ENCODE measurements at places on chromosomes 2 and 18.
A peak's percentile ranks its signal among the peaks of the same experiment; 100 is the strongest.

DNA sequence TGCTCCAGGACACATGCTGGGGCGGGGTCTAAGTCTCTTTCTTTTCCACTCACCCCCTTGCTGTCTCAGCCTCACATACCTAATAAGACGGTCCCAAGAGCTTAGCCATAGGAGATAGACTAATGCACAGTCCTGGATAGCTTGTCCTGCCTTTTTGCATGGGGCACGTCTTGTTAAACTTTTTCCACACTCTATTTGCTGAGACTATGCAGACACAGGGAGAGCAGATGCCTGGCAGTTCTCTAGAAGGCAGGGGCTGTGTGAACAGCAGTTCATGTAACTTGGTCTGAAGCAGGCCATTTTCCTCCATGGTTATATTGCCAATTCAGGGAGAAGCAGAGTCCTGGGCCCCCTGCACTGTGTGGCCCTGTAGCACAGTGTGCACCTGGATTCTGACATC is 142.1 kb downstream of the SEPTIN10 start:
- DNase-seq = no peak

DNA sequence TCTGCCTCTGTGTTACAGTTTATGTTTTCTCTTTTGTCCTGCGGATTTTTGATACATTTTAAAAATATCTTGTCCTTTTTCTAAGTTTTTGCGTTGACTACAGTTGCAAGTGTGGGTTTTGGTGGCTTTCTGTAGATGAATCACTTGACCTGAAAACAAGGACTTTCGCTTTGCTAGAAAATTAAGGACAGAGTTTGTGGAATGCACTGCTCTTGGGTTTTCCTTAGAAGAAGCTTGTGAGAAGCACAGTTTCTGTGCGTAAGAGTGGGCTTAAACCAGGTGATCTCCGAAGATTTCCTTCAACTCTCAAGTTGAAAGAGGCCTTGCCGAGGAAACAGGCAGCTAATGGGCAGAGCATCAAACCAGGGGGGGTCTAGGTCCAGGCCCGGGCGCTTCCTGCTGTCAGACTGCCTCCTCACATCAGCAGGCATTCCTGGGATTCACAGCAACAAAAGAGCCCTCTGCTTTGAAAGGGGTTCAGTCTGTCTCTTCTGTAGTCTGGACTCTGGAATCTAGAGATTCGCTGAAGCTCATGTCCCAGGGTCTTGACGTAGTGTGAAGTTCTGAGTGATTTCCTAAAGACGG is 17.3 kb downstream of the NCK2 start:
- DNase-seq = no peak

GRCh38 chr2:196101325-196101991 is 32.8 kb upstream of the DNAH7 start:
- DNase-seq = no peak

- no peak for DNase-seq
These were observed 30.1 kb downstream of the MLPH start for GRCh38 chr2:237517163-237517562.

- DNase-seq = no peak
These were observed 8.1 kb downstream of the CHN1 start for GRCh38 chr2:174997110-174997509.

DNA sequence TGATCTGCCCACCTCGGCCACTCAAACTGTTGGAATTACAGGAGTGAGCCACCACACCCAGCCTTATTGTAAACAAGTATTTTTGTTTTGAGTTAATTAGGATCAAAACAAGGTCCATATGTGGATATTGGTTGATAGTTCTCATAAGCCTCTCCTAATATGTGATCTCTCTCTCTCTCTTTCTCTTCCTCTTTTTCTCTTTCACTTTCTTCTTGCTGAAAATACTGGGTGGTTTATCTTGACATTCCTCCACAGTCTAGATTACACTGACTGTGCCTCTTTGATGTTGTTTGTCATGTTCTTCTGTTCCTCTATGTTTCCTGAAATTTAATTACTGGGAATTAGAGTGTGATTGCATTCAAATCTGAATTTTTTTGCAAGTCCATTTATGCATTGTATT is 547.5 kb upstream of the NRXN1 start:
- DNase-seq = no peak

- no peak for DNase-seq
These were observed 50.0 kb downstream of the XRCC5 start for GRCh38 chr2:216159144-216159543.

- DNase-seq = no peak
These were observed 34.3 kb downstream of the DARS1 start for GRCh38 chr2:135951041-135951583.

- DNase-seq = no peak
These were observed 477.8 kb downstream of the EIPR1 start for GRCh38 chr2:2899826-2900225.

- DNase-seq = no peak
These were observed 55.3 kb upstream of the B3GNT2 start for GRCh38 chr2:62140426-62141141.

DNA sequence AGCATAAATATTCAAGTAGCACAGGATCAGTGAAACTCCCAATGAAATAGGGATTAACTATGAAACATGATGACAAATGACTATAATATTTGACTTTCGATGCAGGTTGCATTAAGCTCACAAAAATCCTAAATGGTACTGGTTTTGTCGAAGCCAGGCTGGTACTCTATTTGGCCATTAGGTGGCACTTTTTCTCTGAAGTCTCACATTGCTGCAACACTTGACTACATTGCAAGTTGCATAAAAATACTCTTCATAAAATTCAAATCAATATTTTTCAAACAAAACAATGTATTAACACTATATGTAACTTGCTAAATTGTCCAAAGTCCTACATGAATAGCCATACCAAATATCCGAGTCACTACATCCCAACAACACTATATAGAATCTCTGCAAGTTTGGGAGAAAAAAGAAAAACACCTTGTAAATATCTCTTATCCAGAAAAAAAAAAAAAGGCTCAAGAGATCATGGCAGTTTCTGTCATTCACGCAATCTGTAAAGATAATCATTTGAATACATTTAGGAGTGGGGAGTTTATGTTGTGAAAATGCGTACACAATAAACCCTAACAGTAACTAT is 9.5 kb downstream of the RTTN start:
- DNase-seq = no peak

- DNase-seq = no peak
These were observed 12.3 kb downstream of the MEP1B start for GRCh38 chr18:32201948-32202672.

GRCh38 chr2:178211943-178212342 is 17.6 kb downstream of the OSBPL6 start:
- DNase-seq = no peak

DNA sequence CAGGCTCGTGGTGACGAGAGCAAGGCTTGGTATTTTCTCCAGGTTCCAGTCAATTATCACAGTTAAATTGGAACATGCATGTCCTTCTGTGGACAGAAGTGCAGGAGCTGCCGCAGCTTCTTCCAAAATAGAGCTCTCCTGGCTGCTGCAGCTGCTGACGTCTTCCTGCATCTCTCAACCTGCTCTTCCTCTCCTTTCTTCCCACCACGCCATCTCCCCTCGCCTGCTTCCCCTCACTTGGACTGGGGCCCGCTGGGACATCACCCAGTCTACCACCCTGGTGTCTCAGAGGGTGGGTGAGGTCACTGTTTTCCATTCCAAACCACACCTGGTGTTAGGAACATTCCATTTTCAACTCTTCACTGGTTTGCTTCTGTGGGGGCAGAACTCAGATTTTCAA is 41.4 kb downstream of the SPP2 start:
- DNase-seq = no peak

DNA sequence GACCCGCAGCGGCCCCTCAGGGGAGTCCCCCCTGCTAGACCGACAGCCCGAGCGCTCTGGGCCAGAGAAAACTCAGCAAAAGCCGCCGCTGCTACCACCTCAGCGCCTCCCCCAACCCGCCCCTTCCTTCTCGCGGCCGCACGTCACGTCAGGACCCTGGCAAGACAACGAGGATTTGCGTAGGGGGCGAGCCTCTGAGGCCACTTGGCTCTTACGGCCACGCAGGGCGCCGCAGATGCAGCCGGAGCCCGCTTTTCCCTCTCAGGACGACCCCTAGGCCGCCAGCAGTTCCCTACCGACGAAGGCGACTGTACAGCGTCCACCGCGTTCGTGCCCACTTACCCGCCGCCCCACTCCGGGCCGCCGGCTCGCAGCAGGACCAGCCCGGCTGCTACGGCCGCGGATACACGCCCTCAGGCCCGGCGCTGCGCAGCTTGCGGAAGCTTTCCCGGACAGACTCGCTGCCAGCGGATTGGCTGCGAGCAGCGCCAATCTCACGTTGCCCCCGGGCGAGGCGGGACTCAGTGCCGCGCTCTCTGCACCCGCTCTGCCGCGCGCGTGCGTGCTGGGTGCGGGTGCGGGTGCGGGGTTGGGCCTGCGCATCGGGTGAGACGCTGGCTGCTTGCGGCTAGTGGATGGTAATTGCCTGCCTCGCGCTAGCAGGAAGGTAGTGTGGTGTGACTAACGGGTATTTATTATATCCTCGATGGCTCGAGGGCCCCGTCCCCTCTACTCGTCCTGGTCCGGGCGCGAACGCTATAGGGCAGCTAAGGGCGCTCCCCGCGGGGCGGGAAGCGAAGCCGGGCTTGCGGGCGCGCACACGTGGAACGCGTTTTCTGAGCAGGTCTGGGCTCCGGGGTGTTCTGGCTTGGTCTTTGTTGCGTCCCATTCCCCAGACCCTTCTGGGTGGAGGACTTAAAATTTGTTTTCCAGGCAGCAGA is at the start of the genes ORMDL1 and PMS1:
Gene ORMDL1, minus strand, starts transcription at position 413 of the 941 bp plus-strand sequence. CDS start 1,744 bp downstream, outside the sequence.
Gene PMS1, plus strand, starts transcription at position 524 of the 941 bp plus-strand sequence. CDS start 7,360 bp downstream, outside the sequence.
- DNase-seq = peak; percentile 90

- no peak for DNase-seq
These were observed 383.6 kb upstream of the SALL3 start for GRCh38 chr18:78595924-78596573.

- no peak for DNase-seq
These were observed 344.9 kb downstream of the RND3 start for GRCh38 chr2:150142561-150142960.

- DNase-seq = no peak
These were observed 55.3 kb upstream of the TMEM163 start for GRCh38 chr2:134773759-134774742.

Data from activated T-helper 1 cell treated with anti-CD3 and anti-CD28 coated beads, Interleukin-2, amount 50 U/mL, for 16 hours (primary cell).